ENCODE measurements at places on chromosomes 7 and 10.

DNA sequence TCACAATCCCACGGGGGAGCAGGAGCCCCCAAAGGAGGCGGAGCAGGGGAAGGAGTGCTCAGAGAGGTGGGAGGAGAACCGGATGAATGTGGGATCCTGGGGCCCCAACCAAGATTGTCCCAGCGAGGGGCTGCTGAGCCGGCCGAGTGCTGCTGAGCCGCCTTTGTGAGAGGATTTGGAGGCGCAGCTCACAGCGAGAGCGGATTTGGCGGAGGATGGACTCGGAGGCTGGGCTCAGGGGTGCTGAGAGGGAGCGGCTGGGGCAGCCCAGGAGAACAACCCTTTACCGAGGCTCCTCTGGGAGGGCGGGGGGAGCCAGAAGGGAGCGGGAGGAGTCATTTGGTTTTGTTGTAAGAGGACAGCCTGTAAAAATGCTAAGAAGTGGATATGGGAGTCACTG lies 23.0 kb downstream of the GHRHR start:
- DNase-seq = no peak

- no peak for DNase-seq
Measured at GRCh38 chr7:22601003-22601402, 101.0 kb upstream of the STEAP1B start.

DNA sequence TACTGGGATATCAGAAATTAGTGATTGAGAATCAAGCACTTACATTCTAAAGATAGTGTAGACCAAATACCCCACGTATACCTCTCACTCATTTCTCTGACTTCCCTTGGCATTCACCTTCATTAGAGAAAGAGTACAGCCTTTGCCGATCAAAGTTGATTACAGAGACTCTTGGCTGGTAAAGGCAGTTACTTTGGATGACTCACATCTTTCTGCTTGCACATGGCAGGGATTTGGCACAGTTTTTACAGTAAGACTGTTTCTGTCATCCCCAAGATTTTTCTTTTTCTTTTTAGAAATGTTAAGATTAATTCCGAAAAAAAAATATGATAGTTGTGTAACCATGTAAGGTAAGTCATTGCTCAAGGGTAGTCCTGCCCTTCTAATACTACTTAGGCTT lies 143.0 kb downstream of the TSPAN12 start:
- no peak for DNase-seq

DNA sequence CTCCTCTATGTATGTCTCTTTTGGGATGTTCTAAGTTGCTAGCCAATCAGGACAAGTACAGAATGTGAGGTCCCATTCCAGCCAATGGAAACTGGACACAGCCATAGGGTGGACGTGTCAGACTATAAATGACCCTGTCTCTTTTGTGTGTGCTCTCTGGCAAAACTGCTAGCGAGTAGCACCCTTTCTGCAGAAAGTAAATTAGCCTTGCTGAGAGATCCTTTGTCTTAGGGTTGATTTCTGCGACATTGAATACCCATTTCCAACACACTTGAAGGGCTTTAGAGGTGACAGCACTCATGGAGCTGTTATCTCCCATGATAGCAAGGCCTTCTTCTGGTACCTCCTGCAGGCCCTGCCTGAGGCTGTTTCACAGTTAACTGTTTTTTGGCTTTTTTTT lies 107.5 kb downstream of the CCNY start:
- no peak for DNase-seq

DNA sequence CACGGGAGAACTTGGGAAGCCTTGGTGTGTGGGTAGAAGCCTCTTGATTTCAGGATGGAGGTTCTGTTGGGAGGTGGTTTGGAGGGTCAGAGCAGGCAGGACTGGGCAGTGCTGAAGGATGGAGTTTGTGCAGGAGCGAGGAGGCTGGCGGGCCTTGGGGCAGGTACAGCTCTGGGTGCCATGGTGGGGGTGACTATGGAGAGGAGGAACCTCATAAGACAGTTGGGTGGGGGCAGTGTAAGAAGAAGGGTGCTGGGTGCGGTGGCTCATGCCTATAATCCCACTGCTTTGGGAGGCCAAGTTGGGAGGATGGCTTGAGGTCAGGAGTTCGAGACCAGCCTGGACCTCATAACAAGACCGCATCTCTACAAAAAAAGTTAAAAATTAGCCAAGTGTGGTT lies 54.7 kb upstream of the GTF2IRD1 start:
- no peak for DNase-seq

DNA sequence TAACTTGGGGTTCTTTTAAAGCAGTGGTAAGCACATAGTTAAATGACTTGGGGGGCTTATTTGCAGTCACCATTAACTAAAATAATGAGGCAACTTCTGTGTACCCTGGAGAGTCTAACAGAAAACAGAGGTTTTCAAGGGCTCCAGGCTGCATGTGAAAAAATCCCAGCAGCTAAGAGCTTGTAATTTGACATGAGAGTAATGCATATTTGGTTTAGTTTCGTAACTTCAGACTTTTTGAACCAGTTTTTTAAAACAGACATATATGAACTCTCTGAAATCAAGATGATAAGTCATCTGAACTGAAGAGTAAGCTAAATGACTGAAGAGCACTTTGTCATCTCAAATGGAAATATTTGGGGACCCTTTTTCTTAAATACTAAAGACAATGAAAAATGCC lies 40.2 kb upstream of the IFRD1 start:
- DNase-seq = no peak

DNA sequence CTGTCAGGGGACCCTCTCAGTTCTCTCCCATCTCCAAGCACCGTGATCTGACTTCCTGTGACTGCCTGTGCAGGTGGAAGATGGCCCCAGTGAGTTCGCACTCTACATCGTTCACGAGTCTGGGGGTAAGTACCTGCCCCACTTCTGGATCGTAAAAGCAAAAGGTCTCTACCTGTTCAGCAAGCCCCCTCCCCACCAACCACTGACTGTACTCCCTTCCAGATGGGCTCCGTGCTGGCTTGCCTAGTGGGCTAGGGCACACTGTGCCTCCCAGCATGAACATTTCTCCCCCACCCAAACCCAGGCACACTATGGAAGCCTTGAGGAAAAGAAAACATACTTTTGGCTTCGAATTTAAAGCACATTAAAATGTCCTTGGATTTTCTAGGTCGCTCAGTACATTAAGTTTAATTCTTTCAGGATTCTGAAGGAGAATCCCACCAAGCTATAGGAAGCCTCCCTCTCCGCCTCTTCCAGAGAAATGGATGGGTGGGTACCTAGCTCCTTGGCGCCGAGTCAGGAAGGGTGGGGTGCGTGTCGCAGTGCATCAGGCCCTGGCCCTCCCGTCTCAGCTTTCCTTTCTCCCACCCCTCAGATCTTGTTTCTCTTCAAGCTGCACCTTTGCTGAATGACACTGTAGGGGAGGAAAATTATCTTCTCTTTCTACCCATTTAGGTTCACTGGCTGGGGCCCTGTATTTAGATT lies 11.0 kb upstream of the ZNF22 start:
- no peak for DNase-seq

DNA sequence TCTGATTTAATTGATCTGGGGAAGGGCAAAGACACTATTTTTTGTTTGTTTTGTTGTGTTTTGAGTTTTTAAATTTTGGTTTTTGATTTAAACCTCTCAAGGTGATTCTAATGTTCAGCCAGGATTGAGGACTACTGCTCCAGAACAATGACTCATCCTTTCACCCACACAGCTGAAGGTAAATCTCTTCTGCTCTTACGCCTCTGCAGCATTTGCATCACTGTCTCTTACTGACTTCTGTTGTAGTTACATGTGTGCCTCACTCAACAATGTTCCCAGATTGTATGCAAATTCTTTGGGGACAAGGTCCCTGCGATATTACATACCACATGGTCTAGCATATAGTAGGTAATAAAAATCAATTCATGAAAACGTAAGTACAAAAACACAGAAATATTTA lies 467.5 kb upstream of the LRRN3 start:
- no peak for DNase-seq

DNA sequence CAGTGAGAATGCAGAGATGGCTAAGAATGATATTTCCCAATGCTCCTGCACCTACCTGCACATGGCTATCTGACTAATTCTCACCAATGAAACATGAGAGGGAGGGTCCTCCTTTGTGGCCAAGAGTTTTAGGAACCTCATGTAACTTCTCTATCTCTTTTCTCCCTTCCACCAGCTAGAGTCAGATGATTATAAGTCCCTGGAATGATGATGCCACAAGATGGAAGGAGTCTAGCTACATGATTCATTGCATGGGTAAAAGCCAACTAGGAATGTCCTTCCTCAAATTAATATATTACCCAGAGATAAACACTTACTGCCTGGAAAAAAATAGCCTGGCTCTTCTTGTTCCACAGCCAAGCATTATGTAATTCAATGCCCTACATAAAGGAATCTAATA lies 55.1 kb upstream of the AASS start:
- no peak for DNase-seq

DNA sequence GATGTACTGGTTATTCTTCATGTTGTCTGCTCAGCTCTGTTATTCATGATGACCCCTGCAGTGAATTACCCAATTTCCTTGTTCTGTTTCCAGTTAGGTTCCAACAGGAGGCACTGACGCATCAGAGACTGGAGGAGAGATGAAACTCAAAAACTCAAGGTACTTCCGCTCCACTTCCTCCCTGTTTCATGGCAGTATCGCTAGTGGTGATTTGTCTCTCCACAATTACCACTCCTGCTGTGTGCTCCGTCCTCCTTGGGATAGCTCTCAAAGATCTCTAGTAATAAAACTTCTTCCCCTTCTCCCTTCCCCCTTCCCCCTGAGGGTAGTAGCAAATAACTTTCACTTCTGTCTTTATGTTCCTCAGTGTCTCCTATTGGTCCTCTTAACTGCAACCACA lies 107.4 kb upstream of the ABCB5 start:
- DNase-seq = no peak

GRCh38 chr10:42697926-42698325 lies 59.6 kb upstream of the ZNF33B start:
- no peak for DNase-seq

- no peak for DNase-seq
Measured at GRCh38 chr7:140624392-140625191, 16.0 kb downstream of the DENND2A start.

DNA sequence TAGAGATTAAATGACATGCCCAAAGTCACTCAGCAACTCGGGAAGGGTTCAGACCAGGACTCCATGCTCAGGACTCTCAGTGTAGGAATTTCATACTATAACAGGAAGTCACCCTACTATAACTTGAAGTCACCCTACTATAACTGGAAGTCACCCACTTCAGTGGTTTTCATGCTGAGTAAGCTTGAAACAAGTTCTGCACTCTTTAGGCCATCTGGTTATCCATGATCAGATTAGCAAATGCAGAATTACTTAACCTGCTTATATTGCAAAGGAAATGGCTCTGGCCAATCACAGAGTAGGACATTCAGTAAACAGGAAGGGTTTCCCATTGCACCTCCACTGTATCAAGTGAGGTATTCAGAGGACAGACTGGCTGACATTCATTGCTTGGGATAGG lies 1240.4 kb downstream of the GATA3 start:
- DNase-seq = no peak

All from SHP77 (cell line).